ENCODE measurements at places on chromosomes 6 and 20.
A peak's percentile ranks its signal among the peaks of the same experiment; 100 is the strongest.

- DNase-seq = no peak
Measured at GRCh38 chr20:44810061-44810390, 320 bp downstream of the RIMS4 start.

DNA sequence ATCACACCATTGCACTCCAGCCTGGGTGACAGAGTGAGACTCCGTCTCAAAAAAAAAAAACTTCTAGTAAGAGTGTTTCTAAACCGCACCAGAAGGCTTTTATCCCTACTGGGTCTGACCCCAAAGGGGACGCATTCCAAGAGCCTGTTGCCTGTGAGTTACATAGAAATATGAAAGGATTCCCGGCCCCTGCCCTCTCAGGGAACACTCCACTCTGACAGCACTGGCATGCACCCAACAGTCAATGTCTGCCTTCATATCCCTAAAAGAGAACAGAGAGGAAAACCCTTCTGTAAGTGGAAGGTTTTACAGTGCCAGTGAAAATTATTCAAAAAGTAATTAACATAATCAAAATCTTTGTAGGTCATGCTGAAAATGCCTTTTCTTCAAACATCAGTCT lies 117.1 kb upstream of the PTPRT start:
- DNase-seq = no peak

DNA sequence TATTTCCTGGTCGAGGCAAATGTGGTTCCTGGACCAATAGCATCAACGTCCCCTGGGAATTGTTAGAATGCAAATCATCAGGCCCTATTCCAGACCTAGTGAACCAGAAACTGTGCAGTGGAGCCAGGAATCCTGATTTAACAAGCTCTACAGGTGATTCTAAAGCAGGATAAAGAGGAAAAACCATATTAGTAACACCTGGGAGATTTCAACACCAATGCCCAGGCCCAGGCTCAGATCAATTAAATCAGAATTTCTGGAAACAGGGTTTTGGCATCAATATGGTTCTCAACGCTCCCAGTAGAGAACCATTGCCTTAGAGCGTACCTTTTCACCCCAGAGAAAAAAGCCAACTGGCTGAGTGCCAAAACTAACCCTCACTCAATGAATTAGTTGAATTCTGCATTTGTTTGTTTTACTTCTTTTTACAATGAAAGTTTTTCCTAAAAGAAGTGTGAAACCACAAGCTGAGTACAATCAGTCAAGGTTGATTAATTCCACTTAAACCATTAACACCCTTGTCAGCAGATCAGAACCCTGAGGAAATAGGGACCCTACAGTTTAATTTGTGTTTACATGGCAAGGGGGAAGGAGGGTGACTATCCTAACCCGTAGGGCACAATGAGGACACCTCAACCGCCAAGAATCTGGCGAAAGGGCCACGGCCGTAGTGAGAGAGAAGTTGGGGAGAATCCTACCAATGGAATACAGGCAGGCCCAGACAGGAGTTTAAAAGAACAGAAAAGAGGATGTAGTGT lies 34.9 kb upstream of the LOC128125822 start:
- DNase-seq = no peak

- no peak for DNase-seq
Measured at GRCh38 chr20:16201191-16201590, 372.1 kb downstream of the KIF16B start.

- peak; percentile 81 for DNase-seq
Measured at GRCh38 chr6:89009624-89010059, 46.2 kb upstream of the RNGTT start.

DNA sequence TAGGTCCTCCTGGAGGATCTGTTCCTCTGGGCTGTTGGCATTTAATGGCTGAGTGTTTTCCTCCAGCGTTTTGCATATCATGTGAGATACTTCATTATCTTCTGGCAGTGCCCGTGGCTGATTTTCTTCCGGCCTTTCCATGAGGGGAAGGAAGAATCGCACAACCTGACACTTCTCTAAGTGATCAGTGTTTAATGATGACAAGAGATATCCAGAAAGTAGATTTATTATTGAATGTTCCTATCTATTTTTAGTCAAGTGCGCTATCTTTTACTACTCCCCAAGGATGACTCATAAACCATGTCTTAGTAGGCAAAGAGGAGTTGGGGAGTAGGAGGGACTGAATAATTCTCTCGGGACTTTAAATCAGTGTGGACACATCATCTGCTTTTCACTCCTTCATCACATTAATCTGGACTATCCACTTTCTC lies 149.7 kb downstream of the PLCB4 start:
- DNase-seq = no peak

Data from inflammatory macrophage (primary cell).